CD8-positive, alpha-beta memory T cell (primary cell): ENCODE measurements at places on chromosomes 16 and 17. TPM values are rescaled to one million over a fixed set of nuclear protein-coding genes. Genes with fewer than 3 reads are reported as not detected.

LAT gene
- 203 TPM for total RNA-seq

OTOP3 gene
- total RNA-seq = not detected

CLDN9 gene
- not detected for total RNA-seq

OR4D1 gene
- 0.29 TPM for total RNA-seq

KRTAP9-4 gene
- not detected for total RNA-seq
